ENCODE measurements at places on chromosomes 7 and 10.
A peak's percentile ranks its signal among the peaks of the same experiment; 100 is the strongest.

- DNase-seq = peak; percentile 24
These were observed 34.2 kb downstream of the DNAJC12 start for GRCh38 chr10:67803588-67804394.

- no peak for DNase-seq
These were observed 24.1 kb downstream of the HIPK2 start for GRCh38 chr7:139753693-139754111.

DNA sequence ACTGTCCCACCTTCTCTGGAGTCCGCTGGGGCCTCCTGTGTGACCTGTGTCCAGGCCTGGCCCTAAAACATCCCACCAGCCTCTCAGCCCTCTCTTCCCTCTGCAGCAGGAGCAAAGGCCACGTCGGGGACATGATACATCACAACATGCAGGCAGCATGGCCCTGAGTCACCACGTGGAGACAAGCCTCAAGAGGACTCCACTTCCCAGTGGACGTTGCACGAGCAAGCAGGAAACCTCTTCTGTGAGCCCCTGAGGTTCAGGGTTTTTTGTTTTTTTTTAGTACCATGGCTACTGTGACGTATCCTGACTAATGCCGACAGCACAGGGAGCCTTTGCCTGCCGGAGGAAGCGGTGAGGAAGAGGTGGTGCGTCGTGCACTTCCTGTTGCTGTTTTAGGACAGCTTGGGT, 165.9 kb downstream of the DNAJB6 start:
- peak; percentile 70 for DNase-seq

DNA sequence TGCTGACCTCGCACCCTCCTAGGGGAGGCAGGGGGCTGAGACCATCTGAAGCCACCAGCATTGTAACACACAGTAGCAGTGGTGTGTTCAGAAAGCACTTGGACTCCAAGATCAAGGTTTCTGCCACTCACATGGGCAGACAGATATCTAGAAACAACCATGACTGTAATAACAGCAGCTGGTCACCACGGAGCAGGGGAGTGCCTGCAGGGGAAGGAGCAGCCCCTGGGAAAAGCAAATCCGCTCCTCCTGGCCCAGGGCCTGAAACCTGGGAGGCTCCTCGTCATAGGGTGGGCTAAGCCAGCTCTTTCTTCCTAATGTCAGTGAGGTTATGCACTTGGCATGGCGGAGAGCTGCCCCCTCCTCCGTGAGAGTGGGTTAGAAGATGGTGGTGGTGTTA, 118.4 kb upstream of the INSYN2A start:
- DNase-seq = no peak

DNA sequence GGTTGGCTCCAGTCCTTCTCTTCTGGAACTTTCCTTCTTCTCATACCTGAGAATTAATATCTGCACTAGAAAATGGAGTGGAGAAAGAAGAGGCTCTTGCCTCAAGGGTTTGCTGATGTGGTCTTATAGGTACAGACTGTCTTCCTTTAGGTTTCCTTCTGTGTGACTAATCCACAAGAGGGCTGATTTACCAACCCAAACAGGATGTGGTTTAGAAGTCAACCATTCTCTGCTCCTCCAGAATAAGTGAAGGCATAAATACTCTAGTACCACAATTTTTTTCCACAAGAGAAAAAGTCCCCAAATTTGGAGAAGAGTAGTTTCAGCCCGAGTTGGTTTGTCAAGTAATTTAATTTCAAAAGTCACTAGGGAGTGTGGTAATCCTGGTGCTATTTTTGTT, 85.8 kb downstream of the NRP1 start:
- DNase-seq = no peak

GRCh38 chr7:146875981-146876380, 759.4 kb downstream of the CNTNAP2 start:
- no peak for DNase-seq

- DNase-seq = no peak
These were observed 39.2 kb upstream of the DNAJC1 start for GRCh38 chr10:22042557-22043326.

DNA sequence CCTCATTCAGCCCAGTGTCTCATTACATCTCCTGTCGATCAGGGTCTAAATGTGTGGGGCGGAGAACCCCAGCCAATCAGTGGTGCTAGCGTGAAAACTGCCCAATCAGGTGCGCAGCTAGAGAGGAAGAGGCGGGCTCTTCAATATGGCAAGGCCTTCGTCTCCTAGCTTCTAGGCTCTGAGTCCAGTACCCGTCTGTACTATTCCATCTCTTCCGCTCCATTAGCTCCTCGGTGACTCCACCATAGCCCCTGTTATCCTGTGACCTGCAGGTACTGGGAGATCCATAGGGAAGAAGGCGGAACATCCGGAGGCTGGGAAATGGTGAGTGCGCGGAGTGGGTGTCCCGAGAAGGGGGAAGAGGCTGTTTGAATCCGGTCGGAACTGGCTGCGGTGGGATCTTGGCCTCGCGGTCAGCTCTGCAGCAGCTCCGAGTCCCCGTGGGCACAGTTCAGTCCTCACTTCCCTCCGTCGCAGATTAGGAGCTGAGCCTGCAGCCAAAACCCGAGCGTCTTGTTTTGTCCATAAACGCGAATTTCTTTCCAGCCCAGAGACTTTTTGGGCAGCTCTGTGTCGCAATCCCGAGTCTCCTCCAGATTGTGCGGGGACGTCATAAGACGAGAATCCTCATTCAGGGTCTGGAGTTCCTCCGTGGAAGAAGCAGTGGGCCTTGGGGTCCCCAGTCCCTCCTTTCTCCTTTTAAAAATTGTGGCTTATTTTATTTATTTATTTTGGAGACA, at the start of gene ZNF727:
Gene ZNF727, plus strand, starts transcription at position 134 of the 740 bp plus-strand sequence. Its CDS starts 188 bp downstream, at position 322.
- peak; percentile 35 for DNase-seq

DNA sequence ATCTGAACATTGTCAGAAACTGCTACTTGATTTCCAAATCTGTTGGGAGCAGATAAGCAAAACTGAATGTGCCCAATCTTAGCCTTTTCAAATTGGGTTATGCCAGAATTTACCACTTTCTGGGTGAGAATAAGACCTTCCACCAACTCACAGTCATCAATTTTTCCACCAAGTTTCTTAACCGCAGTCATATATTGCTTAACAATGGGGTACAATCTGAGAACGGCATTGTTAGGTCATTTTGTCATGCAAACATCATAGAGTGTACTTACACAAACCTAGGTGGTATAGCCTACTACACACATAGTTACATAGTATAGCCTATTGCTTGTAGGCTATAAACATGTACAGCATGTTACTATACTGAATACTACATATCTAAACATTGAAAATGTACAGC, 16.0 kb downstream of the MRPS33 start:
- no peak for DNase-seq

DNA sequence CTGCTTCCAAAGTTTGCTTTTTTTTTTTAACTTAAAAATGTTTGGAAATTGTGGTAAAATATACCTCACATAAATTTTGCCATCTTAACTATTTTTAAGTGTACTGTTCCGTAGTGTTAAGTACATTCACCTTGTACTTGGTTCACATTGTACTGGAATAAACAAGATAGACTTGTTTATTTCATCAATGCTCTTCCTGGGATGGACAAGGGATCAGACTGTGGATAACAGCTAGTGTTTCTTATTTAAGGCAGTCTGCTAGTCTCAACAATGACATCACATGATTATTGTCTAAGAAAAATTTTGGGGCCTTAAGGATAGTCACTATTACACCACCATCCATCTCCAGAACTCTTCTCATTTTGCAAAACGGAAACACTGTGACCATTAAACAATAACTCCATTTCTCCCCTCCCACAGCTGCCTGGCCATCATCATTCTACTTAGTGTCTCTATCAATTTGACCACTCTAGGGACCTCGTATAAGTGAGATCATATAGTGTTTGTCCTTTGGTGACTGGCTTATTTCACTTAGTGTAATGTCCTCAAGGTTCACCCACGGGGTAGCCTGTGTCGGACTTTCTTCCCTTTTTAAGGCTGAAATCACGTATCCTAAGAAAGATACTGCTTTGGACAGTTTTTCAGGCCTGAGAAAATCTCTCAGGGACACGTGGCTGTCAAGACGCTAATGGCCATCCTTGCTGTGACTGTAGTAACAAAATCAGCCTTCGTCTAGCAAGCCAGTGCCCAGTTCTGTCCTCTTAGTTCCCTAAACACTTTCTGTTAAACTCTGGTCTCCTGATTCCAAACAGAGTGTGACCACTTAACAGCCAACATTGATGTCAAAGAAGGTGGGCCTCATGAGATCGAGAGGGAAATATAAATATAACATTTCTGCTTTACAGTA, 305.2 kb downstream of the FRMD4A start:
- no peak for DNase-seq

DNA sequence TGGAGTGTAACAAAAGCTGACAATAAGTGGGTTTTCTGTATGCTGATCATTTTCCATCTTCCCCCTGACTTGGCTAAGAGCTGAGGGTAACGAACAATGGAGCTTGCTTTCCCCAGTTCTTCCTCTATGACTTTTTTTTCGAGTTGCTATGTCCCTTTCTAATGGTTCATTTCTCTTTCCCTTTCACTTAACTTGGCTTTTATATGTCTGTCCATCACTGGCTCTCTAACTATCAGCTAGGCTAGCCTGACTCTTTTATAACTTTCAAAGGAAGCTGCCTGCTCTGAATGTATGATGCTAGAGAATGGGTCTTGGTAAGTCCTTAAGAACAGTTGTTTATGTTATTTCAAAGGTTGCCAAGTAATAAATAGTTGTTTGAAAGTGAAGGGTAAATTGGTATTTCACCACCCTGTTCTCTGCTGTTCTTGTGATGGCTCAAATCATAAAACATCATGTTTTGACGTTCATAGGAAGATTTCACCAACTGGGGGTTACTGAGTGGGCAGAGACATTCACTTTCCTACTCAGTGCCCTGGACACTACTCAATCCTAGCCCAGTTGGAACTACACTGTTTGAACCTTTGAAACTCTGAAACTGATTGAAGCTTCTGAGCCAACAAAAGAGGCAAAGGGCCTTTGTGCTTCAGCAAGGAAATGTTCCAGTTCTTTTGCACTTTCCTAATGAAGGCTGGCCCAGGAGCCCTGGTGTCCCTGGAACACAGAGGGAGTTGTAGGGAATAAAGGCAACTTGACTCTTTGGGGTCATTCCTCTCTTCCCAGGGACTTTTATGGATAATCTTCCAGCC, 85.4 kb upstream of the PHYHIPL start:
- no peak for DNase-seq

GRCh38 chr10:59624136-59624535, 85.5 kb downstream of the SLC16A9 start:
- no peak for DNase-seq

DNA sequence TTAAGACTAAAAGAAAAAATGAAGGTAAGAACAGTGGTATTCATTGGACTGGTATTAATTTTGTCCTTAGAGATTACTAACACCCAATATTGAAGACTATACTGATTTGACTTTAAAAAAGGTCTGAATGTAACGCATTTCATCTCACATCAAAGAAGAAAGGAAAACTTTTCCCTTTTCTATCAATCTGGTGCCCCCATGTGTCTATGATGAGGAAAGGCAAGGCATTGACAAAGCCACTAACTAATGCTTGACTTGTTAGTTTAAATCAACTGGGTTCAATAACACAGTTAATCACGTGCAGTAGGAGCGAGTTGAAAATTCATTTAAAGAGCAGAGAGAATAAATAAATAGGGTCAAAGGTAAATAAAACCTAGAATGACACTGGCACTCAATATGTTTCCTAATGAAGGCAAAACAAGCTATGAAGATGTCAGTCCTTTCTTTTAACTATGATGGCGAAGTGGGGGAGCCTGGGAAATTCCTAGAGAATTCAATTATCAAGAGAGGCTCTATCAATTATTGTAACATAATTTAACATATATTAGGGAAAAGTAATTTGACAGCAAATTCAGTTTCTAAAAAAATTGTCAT, 180.9 kb downstream of the ANK3 start:
- no peak for DNase-seq

DNA sequence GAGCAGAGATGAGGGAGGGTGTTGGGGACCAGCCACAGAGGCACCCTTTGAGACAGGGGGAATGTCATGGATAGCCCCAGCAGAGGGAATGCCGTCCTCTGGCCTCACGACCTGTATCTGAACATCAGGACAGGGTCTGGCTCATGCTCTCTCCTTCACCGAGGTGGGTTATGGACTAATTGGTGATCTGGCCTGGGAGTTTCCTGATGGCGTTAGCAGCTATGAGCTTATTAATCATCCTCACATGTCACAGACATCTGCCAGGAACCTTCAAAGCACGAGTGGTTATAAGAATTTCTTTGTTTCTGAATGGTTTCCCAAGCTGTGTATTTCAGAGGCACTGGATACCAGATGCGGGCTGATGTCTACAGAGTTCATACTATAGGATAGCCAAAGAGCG, 6.9 kb downstream of the CPA4 start:
- DNase-seq = no peak

Data from stimulated activated CD4-positive, alpha-beta T cell treated with anti-CD3 and anti-CD28 coated beads, Interleukin-15, amount 100 ng/mL, for 24 hours (primary cell).